ENCODE measurements at places on chromosomes 12 and 14.

GRCh38 chr12:57863676-57864075 is 17.1 kb upstream of the CTDSP2 start:
- DNase-seq, result no peak

GRCh38 chr12:57011438-57012424 is 4.6 kb downstream of the TAC3 start:
- no peak for DNase-seq

DNA sequence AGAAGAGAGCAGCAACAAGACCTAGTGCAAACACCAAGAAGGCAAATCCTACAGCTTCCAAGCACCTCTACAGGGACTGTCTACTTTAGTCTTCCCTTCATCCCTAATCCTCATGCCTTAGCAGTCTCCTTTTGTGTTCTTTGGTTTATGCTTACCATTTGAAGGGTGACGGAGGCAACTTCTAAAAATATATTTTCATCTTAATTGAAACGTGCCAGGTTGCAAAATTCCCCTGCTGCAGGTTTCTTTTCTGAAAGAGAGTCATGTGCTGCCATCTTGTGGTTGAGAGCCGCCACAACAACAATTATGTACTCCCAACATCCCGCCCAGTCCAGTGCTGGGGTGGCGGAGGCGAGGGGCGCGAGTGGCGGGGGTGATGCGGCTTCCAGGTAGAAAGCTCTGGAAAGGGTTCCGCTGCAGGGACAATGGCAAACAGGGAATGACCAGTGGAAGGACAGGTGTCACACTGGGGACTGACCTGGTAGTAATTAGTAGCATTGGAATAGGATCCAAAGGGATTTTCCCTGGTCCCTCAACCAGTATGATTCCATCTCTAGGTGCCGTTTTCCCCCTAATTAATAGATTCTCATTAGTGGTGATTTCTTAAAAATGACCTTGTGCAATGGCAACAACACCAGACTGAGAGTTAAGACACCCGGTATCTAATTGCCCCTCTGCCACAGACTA is 80.3 kb upstream of the GNG2 start:
- peak; percentile 14 for DNase-seq

- no peak for DNase-seq
Observed at GRCh38 chr14:76456200-76456599, 80.3 kb downstream of the ESRRB start.

- no peak for DNase-seq
Observed at GRCh38 chr12:105983622-105984320, 155.0 kb downstream of the NUAK1 start.

DNA sequence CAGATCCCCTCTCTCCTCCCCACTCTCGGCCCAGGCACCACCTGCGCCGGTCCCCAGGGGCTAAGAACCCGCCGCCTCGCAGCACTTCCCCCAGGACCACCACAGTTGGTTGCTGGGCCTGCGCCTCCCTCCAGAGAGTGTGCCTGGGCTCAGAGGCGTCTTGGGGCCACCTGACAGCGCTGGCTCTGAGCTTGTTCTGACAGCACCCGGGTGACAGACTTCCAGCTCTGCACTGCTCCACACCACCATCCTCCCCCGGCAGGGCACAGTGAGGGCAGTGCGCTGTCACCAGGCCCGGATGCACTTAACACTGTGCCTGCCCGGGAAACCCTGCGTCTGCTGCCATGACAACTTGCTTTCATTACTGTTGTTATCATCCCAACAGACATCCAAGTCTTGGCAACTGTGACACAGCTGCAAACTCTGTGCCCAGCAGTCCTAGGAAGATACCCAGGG is 6.6 kb downstream of the BRF1 start:
- DNase-seq, result no peak

DNA sequence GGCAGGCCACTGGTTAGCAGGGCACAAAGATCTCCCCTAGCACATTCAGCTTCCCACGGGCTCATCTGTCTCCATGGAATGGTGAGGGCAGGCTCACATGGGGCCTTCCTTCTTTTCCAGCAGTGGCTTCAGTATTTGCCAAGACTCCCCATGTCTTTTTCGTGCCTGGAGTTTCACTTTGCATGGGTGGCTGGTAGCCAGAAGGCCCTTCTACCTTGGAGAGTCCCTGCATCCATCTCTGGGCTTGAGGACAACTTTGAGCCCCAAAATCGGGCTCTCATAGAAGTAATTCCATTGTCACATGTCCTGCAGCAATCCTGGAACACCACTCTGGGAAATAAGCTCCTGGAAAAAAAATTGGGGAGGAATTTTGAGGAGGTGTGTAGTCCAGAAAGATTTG is 42.1 kb downstream of the NFKBIA start:
- no peak for DNase-seq

GRCh38 chr12:43151441-43151981 is 400.5 kb downstream of the ADAMTS20 start:
- DNase-seq, result no peak

DNA sequence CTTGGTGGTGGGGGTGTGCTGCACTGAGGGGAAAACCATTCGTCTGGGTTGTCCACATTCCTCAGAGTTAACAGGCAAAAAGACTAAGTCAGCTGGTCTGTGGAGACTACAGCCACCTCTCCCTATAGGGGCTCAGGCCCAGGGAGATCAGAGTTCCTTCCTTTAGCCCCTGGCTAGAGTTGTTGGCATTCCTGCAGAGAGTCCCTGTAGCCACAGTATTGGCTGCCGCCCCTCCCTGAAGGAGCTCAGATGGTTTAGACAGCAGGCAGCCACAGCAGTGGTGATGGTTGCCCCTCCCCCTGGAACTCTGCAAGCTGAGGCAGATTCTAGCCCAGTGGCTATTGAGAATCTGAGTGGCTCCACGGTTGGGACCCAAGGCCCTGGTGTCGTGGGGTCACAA is 1072.5 kb upstream of the ATXN7L3B start:
- no peak for DNase-seq

DNA sequence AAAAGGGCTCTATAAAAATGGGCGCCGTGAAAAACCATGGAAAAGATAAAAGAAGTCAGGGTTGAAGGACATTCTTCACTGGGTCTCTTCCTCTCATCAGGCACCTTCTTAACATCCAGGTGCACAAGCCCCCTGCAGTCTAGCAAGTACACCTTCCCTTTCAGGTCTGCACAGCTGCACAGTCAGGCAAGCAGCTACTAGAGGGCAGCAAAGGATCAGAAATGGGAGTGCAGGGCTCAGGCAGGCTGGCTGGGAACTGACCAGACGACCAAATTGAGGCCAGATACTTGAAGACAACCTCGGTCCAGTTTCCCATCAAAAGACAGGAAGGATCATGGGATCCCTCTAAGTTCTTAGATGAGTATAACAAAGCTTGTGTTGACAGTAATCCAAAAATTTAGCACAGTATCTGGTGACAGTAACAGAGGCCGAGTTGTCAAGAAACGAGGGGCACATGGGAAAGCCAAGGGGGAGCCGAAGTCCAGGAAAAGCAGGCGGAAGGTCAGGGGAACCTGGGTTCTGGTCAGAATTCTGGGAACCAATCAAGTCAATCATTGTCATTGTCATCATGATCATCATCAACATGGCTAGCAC is 10.1 kb upstream of the GRIP1 start:
- peak; percentile 21 for DNase-seq

DNA sequence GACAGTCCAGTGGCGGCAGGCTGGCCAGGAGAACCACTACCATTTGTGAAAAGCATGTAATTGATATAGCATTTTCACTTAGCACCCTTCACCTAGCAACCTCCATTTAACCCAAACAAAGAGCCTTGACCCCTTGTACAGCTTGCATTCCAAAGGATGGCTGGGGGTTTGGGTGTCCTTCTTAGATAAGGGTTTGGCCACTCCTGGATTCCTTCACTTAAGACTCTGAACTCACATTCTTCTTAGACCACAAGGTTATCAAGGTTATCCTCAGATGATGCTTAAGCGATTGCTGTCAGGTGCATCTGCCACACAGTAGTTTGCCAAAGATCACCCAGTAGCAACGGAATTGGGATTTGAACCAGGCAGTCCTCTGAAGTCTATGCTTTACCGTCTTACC is 102.8 kb downstream of the ZNF664 start:
- no peak for DNase-seq

DNA sequence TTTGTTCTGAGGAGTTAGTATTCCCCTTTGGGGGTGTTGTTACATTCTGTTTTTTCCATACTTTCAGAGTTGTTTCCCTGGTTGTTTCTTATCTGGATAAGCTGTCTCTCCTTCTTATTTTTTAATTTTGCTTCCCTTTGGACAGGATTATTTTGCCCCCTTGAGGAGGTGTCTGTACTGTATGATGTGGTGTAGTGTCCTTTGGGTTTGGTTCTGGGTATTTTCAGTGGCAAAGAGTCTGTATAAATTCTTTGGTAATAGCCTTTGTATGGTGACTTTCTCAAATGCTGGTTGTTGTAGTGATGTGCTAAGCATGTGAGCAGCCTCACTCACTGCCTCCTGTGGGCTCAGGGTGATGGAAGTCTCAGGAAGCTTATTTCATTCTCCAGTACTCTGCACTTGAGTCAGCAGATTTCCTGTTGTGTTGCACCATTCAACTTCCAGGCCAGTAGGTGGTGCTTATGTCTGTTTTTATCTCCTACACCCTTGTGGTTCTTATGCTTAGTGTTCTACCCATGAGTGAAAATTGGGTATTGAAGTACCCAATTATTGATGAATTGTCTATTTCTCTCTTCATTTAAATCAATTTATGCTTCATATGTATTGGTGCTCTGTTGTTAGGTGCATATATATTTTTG is 103.3 kb upstream of the PMCH start:
- peak; percentile 18 for DNase-seq

GRCh38 chr12:130573766-130574165 is 142.3 kb downstream of the RIMBP2 start:
- no peak for DNase-seq

GRCh38 chr14:97056086-97056485 is 258.9 kb downstream of the VRK1 start:
- no peak for DNase-seq

- no peak for DNase-seq
Observed at GRCh38 chr14:20622816-20623291, 18.6 kb downstream of the OR6S1 start.

DNA sequence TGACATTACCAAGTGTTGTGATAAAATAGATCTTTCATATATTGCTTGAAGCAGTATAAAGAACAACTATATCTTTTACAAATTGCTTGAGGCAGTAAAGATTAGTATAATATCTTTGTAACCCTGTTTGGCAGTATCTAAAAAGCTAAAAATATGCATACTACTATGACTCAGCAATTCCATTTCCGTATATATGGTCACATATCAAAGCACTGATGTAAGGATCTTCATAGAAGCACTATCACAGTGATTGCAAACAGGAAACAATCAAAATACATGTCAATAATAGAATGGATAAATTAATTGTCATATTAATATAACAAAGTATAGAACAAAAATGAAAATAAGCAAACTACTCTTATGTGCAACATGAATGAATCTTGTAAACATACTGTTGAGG is 158.4 kb upstream of the IGF1 start:
- no peak for DNase-seq

- no peak for DNase-seq
Observed at GRCh38 chr12:119255314-119255713, 76.6 kb downstream of the HSPB8 start.

- no peak for DNase-seq
Observed at GRCh38 chr14:88565427-88565826, 2.6 kb downstream of the ZC3H14 start.

DNA sequence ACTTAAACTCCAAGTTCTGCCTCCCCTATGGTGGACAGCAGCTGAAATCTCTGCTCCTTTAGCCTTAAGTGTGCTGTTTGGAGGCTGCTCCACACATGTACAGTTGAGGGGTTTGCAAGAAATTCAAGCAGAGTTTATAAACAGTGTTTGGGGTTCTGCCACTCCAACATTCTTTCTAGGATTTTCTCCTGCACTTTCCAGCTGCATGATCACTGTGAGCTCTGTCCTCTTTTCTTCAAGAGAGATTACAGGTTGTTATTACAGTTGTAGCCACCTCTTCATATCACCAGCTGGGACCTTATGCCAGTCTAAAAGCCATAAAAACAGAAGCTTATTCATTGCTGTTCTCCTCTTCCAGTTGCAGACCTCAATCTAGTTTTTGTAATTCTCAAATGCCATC is 8.4 kb downstream of the ZBTB25 start:
- DNase-seq, result no peak

DNA sequence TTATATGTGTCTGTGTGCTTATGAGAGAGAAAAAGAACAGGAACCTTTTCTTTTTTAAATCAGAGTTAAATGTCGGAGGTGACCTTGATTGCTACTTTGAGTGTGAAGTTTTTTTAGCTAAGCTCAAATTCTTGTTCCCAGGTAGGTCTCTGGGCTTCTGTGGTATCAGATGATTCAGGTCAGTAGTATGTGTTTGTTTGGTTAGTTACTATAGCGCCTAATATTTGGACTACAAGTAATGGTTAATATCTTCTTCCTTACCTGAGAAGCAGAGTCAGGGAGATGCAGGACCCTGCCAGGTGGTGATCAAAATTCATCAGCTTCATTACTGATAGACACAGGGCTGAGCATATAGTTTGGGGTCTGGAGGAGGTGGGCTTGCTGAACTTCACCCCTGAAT is 30.8 kb downstream of the ADCK1 start:
- DNase-seq, result no peak

DNA sequence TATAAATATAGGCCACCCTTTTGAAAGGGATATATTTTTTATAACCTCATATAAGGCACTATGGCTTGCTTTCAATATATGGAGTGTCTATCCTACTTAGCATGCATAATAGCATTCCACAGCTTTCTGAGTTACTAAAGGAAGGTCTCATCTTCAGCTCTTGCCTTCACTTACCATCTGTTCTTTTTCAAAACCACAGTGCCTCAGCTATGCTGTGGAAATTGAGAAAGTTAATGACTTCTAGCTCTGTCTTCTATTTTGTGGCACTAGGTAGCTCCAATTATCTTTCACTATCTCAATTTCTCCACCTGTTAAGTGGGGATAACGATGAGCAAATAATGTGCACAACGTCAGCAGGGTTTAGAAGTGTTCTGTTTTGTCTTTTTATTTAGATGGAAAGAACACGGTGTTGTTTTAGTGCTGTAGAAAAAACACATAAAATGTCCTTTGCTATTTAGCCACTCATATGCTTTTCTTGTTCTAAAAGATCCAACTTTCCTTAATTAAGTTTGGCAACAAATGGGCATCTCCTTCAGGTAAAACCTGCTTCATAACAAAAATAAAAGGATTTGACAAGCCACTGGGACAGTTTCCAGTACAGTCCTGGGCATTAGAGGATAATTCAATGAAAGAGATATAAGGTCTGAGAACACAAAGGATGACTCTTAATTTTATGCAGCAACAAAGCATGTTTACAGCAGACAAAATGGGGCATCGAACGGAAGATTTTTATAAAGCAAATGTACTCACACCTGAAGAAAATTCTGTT is 462.0 kb upstream of the SYT1 start:
- DNase-seq, result no peak

All from retinal pigment epithelial cell (primary cell).